ENCODE measurements at places on chromosomes 6 and 20. TPM values are rescaled to one million over a fixed set of nuclear protein-coding genes. Genes with fewer than 3 reads are reported as not detected.

RHAG gene
- total RNA-seq, result not detected

BPIFB2 gene
- total RNA-seq, result not detected

GPRC6A gene
- not detected for total RNA-seq

CRIP3 gene
- not detected for total RNA-seq

All from astrocyte (in vitro differentiated cells and primary cell).